ENCODE measurements at places on chromosomes 1 and 21.
A peak's percentile ranks its signal among the peaks of the same experiment; 100 is the strongest.

GRCh38 chr1:216207154-216207553, 216.1 kb downstream of the USH2A start:
- DNase-seq, result no peak

DNA sequence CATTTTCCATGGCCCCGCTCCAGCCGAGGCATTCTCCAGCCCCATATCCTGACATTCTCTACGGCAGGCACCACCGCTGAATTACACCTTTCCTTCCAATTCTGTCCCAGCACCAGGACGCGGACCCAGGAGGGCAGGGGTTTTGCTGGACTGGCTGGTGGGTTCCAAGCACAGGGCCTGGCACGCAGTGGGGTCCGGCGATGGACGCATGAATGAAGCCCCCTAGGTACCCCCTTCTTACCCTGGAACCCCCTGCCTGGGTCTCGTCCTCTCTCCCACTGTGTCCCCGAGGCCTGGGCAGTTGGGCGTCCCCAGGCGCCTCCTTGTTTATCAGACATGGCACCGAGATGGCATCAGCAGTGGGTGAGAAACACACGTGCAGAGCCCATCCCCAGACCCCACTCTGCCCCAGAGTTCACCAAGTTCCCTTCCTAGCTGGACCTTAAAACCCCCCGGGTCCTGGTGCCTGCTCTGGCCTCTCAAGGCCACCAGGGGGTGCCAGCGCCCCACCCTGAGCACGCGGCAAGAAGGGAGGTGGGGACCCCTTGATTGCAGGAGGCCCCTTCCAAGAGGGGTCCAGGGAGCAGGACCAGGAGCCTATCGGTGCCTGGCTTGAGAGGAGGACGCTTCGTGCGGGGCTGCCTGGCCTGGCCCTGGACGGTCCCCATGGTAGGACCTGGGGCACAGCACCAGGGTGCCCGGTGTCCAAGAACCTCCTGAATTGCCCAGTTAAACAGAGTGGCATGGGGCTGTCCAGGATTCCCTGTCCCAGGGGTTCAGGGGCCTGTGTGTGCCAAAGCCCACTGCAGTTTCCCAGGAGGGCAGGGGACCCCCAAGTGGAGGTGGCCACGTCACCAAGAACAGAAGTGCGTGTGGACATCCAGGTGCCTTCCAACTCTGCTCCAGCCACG, 46.1 kb downstream of the MEGF6 start:
- DNase-seq, result no peak

GRCh38 chr1:26029864-26030481, 8.4 kb downstream of the EXTL1 start:
- DNase-seq, result no peak

GRCh38 chr1:185070051-185070450, 24.7 kb downstream of the RNF2 start:
- DNase-seq, result no peak

DNA sequence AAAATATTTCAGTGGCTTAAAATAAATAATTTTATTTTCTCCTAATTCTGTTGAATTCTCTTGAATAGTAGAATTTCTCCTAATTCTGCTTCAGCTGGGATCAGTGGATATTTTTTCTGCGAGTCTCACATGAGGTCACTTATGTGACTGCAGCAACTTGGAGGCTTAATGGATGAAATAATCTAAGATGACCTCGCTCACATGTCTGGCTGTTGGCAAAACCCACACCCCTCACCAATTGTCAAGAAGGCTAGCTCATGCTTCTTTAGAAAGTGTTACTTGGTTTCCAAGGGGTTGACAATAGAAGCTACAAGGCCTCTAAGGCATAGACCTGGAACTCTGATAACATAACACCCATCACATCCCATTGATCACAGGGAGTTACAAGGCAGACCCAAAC, 156.9 kb upstream of the DPYD start:
- DNase-seq, result no peak

GRCh38 chr1:181101581-181102226, 13.2 kb downstream of the IER5 start:
- peak; percentile 50 for DNase-seq

DNA sequence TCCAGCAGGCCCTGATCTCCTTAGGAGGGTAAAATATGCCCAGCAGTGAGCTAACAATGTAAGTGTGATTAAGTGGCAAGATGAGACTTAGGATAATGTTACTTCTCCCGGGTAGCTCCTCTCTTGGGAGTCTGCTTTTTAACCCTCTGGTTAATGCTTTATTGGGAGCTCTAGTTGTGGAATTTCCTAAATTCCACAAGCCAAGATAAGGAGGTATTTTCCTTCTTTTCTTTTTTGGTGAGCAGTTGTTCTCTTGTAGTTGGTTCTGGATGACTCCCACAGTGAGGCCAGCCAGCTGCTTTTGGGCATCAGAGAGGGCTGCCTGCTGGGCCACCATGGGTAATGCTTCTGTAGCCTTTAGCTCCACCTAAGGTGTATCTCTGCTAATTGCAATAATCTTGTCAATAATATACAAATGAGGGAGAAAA, 19.3 kb downstream of the C1orf52 start:
- peak; percentile 30 for DNase-seq

DNA sequence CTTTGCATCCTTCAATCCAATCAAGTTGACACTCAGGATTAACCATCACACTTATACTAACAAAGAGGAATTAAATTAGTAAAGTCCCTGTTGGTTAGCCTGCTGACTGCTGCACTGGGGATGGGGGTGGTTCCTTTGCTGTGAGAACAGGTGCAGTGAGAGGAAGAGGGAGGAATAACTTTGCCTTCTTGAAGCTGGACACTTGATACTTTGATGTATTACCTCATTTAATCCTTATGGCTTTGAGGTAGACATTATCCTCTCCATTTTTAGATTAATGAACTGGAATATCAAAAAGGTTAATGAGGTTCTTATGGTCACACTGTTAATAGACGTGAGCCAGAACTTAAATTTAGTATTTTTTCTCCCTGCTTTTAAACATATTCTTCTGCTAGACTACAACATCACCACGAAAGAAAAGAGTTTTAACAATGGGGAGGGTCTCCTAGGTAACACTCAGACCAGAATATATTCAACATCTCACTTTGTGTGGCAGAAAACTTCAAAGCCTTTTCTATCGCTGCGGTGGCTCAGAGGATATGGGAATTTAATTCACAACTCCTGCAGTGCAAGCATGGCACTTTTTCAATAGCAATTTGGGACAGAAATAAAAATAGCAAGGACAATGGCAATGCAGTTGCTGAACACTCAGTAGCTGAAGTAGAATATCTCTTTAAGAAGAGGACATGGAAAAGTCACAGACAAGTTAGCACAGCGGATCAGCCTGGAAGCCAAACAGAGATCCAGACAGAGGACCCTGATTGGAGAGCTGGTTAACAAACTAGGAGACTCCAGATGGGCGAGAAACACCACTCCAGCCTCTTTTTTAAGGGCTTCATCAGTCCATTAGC, 68.8 kb upstream of the DNAH14 start:
- DNase-seq, result no peak

- DNase-seq, result peak; percentile 84
Measured at GRCh38 chr1:10495952-10496351, 21.2 kb downstream of the PEX14 start.

DNA sequence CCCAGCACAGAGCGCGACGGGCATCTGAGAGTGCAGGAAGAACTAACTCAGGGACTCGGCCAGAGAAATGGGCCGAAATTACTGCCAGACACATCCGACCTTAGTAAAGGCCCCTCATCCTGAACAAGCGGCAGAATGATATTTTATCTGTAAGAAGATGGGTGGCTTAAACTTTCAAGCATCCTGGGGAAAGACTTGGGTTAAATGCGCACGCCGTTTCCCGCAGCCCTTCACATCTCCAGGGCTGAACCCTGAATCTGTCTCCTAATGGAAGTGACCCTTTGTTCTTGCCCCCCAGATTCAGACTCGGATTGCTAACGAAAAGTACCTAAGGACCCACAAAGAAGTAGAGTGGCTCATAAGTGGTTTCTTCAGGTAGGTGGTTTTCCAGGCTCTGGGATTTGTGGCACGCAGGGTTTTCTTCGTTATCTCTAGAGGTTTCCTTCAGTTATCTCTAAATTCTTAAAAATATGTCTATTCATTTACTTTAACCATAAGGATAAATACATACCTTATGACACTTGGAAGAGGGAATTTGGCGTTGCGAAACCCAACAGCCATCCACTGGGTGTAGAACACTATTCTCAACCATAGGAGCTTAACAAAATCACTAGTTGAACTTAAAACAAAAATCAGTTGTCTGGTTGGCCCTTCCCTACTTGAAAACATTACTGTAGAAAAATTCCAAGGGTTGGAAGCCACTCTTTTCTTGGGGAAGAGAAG, 627 bp downstream of the RIIAD1 start:
- DNase-seq, result no peak

- no peak for DNase-seq
Measured at GRCh38 chr21:36847189-36847588, 119.3 kb downstream of the HLCS start.

DNA sequence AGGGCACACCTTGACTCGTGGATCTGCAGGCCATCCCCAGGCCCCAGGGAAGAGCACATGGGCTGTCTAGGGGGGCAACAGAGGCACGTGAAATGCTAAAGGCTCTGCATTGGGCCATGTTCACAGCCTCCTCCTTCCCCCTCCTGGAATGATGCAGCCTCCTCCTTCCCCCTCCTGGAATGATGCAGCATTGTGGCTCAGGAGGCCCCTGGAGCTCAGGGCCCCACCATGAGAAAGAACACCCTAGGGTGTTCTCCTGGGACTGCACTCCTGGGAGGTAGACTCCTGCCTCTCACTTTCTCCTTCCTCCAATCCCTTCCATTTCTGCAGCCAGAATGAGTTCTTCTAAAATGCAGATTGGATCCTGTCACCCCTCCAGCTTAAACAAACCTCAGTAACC, 1.5 kb upstream of the IGFN1 start:
- DNase-seq, result no peak

DNA sequence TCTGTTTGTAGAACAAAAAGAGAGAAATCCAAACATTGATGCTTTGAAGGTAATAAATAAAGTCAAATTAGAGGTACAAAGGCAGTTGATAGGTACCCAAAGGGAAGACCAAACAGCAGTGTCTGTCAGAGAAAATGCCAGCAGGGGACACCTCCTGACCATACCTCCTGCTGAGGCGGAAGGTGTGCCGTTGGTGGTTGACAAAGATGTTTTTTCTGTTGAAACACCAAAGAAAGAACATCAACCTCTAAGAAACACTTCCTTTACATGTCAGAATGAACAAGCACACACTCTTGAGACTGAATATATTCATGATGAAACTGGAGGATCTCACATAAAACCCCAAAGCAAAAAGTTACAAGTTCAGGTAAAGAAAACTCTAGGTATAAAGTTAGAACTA, 128.3 kb downstream of the MACF1 start:
- no peak for DNase-seq

GRCh38 chr1:8412183-8412831, 94.4 kb downstream of the SLC45A1 start:
- DNase-seq, result no peak

DNA sequence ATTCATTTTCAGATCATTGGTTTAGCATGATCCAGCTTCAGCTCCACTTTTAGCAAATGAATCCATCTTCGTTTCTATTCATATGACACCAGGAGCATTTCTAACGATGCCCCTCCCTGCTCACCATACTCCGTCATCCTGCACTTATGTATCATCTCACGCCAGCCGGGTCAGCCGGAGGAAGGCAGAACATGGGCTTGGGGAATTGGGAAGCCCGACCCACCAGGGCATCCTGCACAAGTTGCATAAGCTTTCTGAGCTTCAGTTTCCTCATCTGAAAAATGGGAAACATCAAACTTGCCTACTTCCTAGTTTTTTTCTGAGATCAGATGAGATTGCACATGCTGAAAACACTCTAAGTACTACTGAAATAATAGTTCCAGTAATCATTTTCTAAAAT, 194.7 kb downstream of the AK5 start:
- DNase-seq, result no peak

DNA sequence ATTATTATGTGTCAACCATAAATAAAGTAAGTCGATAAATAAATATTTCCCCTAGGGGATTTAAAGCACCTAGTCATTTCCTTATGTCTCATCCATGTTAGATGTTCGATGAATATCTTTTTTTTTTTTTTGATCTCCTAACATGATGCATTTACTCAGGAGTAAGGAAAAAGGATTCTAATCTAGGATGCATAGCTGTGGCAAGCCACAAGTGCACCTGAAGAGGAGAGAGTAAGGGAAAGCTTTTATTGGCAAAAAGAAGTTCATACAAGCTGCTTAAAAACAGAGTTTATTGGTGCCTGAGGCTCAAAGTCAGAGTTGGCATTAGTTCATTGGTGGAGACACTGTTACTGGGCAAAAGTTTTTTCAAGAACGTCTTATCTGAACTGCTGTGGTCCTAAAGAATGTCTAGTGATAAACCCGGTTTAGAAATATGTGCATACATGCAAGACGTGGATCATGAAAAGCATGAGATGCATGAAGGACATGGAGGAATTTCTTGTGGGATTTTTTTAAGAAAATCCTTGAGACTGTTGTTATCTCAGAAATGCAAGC, 51.7 kb downstream of the SWT1 start:
- DNase-seq, result no peak

- no peak for DNase-seq
Measured at GRCh38 chr1:91877574-91878208, 8.3 kb downstream of the TGFBR3 start.

- DNase-seq, result no peak
Measured at GRCh38 chr1:100543640-100544039, 5.7 kb downstream of the GPR88 start.

DNA sequence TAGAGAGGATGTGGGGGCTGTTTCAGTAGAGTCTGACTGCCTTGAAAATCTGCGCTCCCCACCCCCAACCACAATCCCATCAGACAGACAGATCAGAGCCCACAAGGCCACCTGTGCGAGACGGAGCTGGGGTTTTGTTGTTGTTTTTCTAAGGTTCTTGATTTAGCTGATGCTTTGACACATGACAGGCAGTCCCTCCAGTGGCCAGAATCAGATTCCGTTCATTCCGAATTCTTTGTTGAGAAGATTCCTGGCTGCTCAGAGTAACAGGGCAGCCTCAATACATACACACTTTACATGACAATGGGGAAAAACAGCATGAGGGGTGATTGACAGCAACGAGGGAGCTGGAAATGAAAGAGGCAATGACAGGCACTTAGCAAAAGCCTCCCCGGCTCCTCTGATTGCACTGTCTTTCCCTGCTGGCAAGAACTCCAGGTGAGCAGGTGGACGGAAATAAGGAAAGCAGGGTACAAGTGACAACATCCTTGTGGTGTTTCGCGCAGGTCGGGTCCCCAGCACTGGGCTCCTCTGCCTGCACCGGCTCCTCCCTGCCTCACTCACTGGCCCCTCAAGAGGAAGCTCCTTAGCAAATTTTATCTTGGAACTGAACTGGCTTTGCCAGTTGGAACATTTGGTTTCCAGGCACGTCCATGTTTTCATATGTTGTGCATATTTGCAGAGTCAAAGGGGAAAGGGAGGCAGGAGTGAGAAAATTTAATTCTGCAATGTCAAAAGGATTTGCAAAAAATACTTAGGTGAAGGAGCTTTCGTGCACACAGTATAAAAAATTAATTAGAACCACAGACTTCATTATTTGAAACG, 148.7 kb downstream of the PGBD5 start:
- DNase-seq, result no peak

DNA sequence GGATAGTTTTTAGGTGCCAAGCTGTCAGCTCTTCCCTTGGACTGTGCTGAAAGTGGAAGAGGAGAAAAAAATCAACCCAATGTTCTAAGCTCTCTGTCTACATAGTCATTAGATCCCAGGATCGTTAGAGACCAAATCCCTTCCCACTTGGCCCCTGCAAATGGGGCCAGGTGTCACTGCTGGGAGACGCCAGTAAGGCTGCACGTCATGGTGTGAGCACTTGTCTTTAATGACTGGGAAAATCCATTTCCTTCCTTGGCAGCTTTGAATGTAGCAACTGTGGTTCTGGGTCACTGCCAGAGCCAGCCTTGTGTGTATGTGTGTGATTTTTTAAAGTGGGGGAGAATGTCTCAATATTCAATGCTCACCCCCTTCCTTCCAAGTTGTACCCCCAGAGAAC, 59.9 kb downstream of the MAN1C1 start:
- DNase-seq, result peak; percentile 85

Data from DMS79 (cell line).